ENCODE measurements at places on chromosomes 12 and 14.
A peak's percentile ranks its signal among the peaks of the same experiment; 100 is the strongest.

DNA sequence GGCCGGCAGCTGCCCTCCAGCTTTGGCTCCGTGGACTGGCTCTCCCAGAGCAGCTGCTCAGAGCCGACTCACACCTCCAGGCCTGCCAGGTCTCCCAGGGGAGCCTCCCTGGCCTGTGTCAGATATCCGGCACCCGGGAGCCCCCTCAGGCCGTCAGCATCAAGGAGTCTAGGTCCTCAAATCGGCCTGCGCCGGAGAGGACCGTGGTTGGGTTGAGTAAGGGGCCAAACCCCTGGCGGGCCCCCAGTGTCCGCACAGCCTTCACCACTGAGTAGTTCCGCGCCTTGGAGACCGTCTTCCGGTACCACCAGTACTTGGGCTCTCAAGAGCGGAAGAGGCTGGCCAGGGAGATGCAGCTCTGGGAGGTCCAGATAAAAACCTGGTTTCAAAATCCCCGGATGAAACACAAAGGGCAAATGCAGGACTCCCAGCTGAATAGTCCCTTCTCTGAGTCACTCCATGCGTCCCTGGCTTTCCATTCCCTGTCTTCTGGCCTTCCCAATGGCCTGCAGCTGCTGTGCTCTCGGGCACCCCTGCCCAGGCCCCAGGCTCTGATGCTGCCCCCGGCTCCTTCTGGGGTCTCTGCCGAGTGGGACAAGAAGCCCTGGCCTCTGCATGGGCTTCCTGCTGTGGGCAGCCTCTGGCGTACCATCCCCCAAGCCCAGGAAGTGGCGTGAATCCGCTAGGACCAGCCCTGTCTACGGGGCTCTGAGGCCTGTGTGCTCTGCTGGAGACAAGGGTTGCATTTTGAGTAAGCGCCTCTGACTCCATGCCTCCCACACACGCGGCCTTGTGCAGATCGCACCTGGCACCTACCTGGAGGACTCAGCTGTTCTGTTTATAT, 245.1 kb upstream of the ATXN7L3B start:
- DNase-seq, result no peak

GRCh38 chr12:40224439-40225291, at the start of gene LRRK2:
LRRK2 (plus strand) TSS chr12:40224997; CDS start chr12:40225132, 135 bp downstream.
- peak; percentile 43 for DNase-seq

GRCh38 chr14:61493239-61493638, 171.9 kb downstream of the PRKCH start:
- no peak for DNase-seq

DNA sequence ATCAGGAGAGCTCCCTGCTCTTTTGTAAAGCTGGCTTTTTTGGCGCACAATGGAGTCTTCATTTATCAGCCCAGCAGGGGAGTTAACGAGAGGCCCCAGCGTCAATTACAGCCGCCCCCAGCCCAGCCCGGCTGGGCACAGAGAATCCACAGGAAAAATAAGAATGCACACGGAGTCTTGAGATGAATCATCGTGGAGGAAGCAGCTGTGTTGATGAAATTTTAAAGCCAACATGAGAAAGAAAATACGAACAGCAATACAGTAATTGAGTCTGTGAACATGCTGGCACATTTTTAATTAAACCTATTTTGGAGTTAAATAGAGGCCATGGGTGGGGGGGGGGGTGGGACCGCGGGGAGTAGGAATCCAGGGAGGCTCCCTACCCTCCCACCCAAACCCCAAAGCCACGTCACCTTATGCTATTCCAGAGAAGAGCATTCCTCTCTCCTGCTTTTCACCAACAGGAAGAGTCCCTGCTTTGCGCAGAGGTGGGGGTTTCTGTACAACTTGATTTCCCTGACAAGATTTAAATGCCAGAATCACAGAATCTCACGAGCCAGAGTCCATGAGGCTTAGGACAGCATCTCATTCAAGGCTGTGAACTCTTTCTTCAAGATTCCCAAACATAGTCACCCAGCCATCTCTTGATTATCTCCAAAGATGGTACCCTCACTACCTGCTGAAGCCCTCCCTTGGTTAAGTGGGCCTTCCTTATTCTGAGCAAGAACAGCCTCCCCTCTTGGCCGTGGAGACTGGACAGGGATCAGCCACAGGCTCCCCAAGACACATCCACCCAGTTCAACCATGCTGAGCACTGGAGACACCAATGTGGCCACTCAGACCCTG, 50.3 kb downstream of the CCNK start:
- DNase-seq, result no peak

DNA sequence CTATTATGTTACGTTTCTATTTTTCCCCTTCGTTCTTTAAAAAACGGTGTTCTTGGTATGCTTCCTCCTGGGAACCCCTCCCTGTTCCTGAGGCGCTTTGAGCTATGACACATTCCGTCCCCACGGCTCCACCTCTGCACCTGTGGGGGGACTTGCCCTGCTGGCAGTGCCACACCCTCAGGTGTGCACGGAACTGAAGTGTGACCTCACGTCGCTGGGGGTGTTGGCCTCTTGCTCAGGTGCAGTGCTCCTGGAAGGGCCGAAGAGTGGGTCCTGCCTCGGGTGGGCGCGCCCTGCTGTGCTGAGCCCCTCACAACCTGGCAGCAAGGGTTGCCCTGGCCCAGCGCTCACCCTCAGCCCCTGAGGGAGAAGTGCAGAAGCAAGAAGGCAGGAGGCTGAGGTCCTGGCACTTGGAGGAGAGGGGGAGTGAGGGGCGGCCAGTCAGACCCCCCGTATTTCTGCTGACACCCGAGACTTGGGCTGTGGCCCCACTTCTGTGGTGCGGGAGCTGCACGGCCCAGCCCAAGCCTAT, 4.9 kb downstream of the AMN start:
- DNase-seq, result no peak

DNA sequence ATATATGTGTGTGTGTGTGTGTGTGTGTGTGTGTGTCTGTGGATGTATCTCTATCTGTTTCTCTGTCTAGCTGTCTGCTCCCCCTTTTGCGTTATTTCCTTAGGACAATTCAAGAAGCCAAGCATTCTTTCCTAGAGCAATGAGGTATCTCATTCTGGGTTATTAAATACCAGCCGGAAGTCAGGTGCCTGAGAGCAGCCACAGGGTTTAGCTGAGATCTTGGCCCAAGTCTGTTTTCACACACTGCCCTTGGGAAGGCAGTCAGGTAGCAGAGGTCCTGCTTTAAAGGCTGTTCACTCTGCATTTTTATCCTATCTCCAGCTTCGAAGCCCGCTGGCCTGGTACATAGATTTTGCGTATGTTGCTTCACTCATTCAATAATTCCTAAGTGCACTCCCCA, 76.8 kb downstream of the TSPAN9 start:
- DNase-seq, result no peak

GRCh38 chr14:101200008-101200649, 296.6 kb upstream of the RTL1 start:
- no peak for DNase-seq

DNA sequence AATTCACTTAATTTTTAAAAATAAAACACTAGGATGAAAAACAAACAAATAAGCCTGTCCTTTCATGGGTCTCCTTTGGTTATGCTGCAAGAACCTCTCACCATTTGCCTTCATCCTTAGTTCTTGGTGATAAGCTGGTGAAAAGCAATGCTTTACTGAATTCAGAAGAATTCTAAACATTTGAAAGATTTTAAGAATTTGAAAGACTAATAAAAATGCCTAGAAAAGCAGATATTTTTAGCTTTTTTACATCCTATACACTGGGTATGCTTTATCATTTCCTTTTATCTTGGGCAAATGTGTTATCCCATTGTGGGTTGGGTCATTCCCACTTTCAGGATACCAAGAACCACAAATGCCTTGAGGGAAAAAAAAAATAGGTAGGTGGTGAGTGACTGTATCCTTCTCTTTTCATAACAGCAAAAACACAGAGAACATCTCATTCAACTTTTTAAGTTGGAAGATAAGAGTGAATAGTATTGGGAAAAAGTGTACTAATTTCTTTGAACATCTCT, 197.1 kb upstream of the ABCD2 start:
- no peak for DNase-seq

- no peak for DNase-seq
These were observed 57.8 kb downstream of the B4GALNT3 start for GRCh38 chr12:517538-517937.

- DNase-seq, result peak; percentile 39
These were observed 6.0 kb downstream of the GAPDH start for GRCh38 chr12:6540181-6540877.

Measured in CD4-positive, alpha-beta T cell treated with Interleukin-21 for 1 hour (primary cell).